ENCODE measurements at places on chromosomes 6 and 20.

DNA sequence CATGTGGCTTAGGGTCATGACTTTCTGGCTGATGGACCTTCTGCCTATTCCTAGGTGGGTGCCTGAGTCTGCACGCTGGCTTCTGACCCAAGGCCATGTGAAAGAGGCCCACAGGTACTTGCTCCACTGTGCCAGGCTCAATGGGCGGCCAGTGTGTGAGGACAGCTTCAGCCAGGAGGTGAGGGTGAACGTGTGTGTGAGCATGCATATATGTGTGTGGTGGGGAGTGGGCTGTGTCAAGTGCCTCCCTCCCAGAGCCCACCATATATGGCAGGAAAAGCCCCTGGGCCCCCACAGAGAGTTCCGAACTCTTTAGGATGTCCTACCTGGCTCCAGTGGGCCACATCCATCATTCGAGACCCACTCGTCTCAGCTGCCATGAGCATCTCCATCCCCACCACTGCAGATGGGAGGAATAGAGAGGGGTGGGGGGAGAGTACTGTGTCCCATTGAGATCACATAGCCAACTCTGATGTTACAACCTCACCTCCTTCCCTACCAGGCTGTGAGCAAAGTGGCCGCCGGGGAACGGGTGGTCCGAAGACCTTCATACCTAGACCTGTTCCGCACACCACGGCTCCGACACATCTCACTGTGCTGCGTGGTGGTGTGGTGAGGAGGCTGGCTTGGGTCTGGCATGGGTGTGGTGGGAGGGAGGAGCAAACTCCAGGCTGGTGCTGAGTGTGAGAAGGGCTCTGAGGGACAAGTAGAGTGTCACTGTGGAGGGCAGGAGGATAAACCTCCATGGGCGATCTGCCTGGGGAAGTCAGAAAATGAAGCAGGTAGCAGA lies 3.2 kb downstream of the SLC22A7 start:
- no peak for DNase-seq

- DNase-seq, result no peak
Observed at GRCh38 chr6:155143029-155143577, 120.7 kb upstream of the CLDN20 start.

DNA sequence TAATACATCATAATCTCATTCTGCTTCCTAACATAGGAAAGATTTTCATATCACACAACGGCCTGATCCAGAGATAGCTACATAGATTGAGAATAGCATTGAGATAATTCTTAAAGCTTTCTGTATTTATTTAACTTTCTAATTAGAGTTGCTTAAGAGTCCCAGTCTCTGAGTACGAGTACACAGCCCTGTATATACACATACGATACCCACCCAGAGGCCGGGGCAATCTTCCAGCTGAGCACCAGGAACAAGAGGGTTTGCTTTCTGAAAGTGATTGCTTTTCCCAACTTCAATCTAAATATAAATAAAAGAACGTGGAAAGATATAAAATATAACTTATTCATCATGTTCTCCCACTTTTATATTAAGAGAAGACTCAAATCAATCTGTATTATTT lies 313.8 kb downstream of the COL12A1 start:
- DNase-seq, result no peak

DNA sequence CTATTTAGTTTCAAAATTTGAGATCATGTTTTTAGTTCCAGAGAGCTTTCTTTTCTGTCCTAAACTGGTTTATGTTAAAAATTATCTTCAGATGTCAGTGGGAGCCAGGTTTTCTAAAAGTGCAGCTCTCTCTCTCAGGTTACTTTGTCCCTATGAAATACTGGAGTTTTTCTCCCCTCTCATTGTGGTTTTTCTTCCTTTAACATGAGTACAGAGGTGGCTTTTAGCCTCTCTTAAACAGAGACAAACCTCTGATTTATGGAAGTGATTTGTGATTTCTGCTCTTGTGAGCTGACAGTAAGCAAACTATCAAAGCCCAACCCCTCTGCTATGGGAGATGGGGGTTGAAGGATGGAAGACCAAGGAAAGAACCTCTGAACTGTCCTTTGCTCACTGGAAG lies 85.7 kb downstream of the LIN28B start:
- no peak for DNase-seq

DNA sequence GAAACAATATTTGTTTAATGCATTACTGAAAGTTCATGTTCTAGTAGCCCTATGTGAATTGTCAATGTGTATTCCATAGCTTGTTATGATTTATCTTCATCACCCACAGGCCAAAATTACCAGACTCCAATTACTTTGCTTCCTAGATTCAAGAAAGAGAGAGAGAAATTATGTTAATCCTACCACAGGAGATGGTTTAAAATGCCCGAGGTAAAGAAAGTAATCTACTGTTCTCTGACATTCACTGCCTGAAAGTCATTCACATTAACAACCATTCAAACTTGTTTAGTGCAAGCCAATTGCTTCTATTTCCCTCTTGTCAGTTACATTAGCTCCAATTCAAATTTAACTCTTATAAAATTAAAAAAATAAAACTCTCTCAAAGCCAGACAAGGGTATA lies 260.4 kb upstream of the THEMIS start:
- DNase-seq, result no peak

DNA sequence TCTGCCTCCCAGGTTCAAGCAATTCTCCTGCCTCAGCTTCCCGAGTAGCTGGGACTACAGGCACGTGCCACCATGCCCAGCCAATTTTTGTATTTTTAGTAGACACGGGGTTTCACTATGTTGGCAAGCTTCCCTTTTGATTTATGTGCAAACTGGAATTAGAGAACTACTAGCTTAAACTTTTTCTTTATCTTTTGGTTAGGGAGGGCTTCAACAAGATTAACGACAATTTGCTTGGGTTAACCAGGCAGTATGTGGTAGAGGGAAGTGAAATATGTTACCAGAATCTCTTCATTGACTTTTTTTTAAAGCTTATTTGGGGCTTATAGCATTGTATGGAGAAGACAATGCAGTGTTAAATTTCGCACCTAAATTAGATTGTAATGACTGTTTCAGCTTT lies 9.0 kb downstream of the MYO6 start:
- DNase-seq, result no peak

- no peak for DNase-seq
Observed at GRCh38 chr6:37399131-37399530, 33.9 kb upstream of the CMTR1 start.

DNA sequence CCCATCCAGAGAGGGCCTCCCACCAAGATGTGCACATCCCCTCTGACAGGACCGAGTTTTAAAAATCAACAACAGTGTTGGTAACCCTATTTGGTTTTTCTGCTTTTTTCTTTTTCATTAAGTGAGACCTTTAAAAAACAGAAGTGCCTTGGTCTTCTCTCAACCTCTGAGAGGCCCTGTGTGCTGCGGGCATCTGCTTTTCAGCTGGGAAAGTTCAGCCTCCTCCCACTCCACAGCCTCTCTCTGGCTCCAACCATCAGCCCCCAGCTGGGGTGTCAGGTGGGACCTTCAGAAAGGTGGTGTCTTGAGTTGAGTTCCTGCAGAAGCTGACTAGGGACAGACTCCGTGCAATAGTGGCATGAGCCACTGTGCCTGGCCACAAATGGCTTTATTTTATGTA lies 64.6 kb upstream of the ZMYND8 start:
- no peak for DNase-seq

GRCh38 chr20:3691306-3691705 lies 9.5 kb upstream of the ADAM33 start:
- DNase-seq, result no peak

- no peak for DNase-seq
Observed at GRCh38 chr6:163354761-163355425, 59.6 kb upstream of the QKI start.

DNA sequence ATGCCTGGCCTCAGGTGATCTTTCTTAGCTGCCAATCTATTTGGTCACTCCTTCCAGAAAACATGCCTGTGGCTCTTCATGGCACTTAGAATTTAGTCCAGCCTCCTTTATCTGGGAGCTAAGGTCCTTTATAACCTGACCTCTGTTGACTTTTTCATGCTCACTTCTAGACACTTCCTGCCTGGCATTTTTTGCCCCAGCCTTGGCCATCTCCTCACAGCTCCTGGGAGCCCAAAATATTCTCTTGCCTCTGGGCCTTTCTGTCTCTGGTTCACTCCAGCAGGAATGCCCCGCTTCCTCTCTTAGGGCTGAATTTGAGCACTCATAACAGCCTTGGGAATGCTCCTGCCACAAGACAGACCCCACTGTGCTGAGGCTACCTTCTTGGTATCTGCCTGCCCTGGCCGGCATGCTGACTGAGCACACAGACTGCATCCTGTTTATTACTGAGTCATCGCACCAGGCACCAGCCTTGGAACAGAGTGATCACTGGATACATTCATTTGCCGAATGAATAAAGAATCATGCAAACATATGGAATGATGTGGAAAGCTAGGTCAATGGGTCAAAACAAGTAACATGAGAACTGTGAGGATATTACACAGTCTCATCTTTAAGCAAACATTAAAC lies 5.8 kb upstream of the EEF1E1 start:
- peak; percentile 93 for DNase-seq

DNA sequence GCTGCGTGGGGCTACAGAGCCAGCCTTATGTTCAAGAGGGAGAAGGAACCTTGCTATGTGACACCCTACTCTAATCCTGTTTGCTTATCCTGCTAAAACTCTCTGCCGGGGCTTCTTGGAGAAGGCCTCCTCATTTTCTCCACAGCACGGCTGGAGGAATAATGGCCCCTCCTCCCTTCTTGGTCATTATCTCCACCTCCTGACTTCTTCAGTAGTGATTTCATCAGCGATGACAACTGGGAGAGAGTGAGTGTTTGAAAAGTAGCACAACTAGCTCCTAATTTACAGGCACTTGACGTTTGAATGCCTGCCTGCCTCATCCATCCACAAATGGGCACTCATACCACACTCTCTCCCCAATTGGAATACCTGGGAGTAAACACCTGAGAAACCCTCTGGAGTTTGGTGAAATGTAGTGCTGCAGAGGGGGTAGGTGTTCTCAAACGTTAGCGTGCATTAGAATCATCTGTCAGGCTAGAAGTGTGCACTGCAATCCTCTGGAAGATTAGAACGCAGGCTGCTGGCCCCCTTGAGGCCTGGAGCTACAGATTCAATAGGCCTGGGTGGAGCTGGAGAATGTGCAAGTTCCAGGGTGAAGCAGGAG lies 148.5 kb downstream of the FOXC1 start:
- no peak for DNase-seq

DNA sequence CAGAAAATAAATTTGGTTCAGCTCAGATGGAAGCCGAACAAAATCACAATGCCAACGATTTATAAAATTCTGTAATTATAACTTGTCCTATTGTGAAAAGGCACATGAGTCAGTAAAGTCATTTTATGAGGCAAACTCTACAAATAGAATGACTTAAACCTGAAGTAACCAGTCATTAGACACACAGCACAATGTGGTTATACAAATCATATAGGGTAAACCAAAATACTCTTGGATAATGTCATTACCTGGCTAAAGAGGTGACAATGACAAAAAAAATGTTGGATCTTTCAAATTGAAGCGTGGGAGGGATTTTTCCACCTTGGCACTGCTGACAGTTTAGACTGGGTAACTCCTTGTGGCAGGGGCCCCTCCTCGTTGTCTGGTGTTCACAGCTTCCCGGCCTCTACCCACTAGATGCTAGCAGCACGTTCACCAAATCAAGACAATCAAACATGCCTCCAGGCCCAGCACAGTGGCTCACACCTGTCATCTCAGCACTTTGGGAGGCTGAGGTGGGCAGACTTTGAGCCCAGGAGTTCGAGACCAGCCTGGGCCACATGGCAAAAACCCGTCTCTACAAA lies 5.0 kb downstream of the ANKRD60 start:
- no peak for DNase-seq

DNA sequence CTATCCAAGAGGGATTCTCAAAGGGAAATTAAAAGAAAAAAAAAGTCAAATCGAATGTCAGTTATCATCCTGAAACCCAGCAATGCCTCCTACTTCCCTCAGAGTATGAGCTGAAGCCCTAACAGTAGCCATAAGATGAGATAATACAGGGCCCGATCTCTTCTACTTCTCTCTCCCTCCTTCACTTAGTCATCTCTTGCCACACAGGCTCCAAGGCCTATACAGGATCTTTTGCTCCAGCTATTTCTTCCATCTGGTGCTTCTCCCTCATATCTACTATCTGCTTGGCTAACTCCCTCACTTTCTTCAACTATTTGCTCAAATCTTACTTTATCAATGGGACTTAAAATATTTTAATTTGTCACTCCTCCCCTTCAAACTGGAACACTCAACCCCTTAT lies 215.3 kb downstream of the RNGTT start:
- no peak for DNase-seq

GRCh38 chr20:5580940-5581708 lies 169.1 kb upstream of the SHLD1 start:
- no peak for DNase-seq

- no peak for DNase-seq
Observed at GRCh38 chr6:146965110-146965689, 239.0 kb upstream of the STXBP5 start.

- DNase-seq, result no peak
Observed at GRCh38 chr6:159461998-159462397, 231.0 kb downstream of the SOD2 start.

DNA sequence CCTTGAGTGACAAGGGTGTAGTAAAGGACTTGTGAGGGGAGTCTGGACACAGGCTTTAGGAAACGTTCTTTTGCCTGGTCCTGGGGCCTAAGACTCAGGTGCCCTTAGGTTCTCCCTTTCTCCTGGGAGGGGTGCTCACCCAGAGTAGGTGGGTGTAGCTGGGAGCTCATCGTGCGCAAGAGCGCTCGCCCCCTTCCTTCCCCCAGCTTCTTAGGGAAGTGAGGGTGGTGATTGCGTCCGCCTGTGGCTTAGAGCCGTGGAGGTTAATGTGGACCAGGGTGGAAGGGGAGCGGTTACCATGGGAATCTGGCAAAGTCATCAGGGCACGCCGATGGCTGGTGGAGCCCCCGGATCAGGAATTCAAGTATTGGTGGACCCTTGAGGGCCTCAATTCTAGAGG lies 3.3 kb upstream of the AARS2 start:
- no peak for DNase-seq

GRCh38 chr6:79246891-79247290 lies 12.4 kb upstream of the HMGN3 start:
- no peak for DNase-seq

GRCh38 chr6:137808836-137809315 lies 58.2 kb upstream of the TNFAIP3 start:
- DNase-seq, result no peak
